ENCODE measurements at places on chromosomes 13 and 19.

GRCh38 chr13:24184882-24185281, 24.4 kb downstream of the SPATA13 start:
- DNase-seq, result no peak

GRCh38 chr13:61727767-61728166, 312.1 kb upstream of the PCDH20 start:
- no peak for DNase-seq

DNA sequence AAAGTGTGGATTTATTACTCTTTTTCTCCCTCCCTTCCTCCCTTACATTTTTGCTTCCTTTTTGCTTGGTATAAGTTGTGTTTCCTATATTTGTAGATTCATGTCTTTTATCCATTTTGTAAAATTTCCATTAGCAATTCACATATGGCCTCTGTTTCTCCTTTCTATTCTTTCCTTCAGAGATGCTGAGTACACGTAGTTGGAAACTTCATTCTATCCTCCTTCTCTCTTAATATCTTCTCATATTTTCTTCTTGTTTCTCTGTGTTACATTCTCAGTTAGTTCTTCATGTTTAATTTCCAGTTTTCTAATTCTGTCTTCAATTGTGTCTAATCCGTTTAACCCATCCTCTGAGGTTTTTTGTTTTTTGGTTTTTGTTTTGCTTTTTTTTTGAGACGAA, 188.9 kb downstream of the ZIC5 start:
- DNase-seq, result no peak

GRCh38 chr19:40253611-40254092, 27.2 kb upstream of the CCNP start:
- no peak for DNase-seq

DNA sequence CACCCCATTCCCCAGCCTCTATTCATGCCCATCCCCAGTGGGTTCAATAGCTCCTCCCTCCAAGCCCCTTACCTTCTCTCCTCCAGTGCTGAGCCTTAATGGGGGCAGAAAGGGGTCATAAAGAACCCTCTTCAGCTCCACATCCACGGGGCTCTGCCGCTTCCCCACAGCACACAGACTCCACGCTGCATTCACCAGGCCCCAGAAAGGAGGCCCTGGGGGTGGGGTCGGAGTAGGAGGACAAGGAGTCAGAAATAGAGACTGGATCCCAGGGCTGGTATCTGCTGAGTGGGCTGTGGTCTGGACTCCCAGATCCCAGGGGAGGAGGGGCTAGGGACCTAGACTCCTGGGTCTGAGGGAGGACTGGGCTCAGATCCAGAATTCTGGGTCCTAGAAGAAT, 1.6 kb downstream of the CA11 start:
- DNase-seq, result no peak

GRCh38 chr13:104567114-104567513, 1500.9 kb upstream of the SLC10A2 start:
- no peak for DNase-seq

GRCh38 chr19:47723581-47723940, 10.3 kb downstream of the EHD2 start:
- DNase-seq, result no peak

- DNase-seq, result no peak
Observed at GRCh38 chr13:50494138-50494537, 349.4 kb downstream of the DLEU7 start.

- no peak for DNase-seq
Observed at GRCh38 chr13:87999788-88000187, 328.6 kb downstream of the SLITRK5 start.
